Ureter (tissue), 1 donor: ENCODE measurements at places on chromosomes 12 and 14.

DNA sequence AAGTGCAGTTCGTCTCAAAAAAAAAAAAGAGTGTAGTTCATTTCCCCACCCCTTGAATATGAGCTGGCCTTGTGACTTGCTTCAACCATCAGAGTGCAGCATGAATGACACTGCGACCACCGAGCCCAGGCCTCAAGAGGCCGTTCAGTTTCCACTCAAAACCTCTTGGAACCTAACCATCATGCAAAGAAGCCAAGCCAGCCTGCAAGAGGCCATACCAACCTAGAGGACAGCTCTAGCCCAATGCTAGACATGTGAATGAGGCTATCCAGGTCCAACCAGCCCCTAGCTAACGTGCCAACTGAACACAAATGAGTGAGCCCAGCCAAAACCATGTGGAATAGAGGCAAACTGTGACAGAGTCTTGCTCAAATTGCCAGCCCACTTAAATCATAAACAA lies 29.7 kb downstream of the R3HDM2 start:
- DNase-seq, result no peak

GRCh38 chr12:32499048-32499447 lies 99.7 kb downstream of the FGD4 start:
- DNase-seq, result no peak

DNA sequence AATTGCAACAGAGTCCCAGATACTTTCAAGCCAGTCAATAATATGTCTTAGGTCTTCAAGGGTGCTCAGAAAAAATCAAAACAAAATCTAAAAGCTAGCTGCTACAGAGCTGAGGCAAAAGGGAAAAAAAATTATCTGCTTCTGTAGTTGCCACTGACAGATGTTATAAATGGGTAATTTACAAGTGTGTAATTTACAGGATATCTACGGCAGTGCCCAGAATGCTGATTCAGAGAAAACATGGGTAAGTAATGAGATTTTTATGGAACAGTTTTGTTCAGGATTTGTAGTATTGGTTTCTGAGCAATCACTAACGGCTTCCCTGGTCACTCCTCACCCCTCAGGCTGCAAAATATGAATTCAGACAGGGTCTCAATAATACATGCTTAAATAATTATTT lies 234.1 kb downstream of the GALC start:
- no peak for DNase-seq

- no peak for DNase-seq
These were observed 934 bp upstream of the ZC2HC1C start for GRCh38 chr14:75068294-75069120.

DNA sequence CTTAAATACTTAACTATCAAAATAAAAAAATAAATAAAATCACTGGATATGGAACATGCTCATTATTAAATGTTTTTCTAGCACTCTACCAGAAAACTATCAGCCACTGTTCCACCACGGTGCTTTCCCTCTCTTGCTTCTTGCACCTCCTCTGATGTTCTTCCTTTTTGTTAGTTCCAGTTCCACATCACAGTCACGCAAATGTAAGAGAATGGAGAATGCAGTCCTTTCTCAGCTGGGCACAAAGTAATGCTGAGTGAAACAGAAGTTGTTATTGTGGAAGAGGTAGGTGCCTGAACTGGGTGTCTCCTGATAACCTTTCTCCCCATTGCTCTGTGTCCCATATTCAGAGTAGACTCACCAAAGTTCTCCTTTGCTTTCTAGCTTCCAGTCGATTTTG lies 1116.9 kb upstream of the TMEM132C start:
- no peak for DNase-seq
